Posterior vena cava (tissue), 2 donors: ENCODE measurements at places on chromosomes 4 and X.

DNA sequence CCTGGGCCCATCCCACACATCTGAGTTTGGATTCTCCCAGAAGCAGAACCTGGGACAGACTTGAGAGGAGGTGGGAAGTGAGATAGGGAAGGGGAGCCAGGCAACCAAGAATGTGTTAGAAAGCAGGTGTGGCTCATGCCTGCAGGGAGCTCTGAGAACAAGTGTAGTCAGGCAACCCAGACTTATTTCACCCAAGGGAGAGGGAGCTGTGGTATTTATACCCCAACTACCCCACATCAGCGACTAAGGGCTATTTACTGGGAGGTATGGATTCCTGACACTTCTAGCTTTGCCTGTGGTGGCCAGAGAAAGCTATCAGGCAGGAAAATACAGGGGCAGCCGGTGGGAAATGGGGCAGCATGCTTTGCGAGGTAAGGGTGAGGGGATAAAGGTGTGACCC lies 125.8 kb upstream of the MSX1 start:
- DNase-seq: no peak

DNA sequence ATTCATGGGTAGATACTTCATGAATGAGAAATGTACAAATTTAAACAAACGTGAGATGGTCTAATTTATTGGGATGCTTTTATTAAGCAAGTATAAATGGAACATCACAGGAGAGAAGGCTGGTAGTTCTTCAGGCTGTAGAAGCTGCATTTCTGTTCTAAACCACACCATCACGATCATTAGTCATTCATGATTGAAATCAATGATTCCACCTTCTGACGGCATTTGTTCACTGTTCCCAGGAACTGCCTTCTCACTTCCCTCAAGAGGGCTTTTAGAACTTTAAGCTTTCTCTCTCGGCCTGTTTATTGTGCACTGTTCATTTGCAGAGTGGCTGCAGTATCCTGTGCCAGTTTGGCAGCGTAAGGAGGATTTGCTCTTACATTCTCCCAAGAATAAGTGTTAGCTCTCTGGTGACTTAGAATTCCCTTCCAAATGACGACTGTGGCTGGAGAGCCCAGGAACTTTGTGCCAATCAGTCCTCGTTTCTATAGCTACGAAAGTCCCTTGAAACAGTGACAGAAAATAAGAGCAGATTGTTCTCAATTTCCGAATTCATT lies 54.7 kb downstream of the MFAP3L start:
- no peak for DNase-seq

- no peak for DNase-seq
Measured at GRCh38 chr4:93827272-93827947, 1.1 kb upstream of the ATOH1 start.

- DNase-seq: no peak
Measured at GRCh38 chrX:861921-862320, 231.3 kb downstream of the SHOX start.
